ENCODE measurements at places on chromosomes 5 and 9.

DNA sequence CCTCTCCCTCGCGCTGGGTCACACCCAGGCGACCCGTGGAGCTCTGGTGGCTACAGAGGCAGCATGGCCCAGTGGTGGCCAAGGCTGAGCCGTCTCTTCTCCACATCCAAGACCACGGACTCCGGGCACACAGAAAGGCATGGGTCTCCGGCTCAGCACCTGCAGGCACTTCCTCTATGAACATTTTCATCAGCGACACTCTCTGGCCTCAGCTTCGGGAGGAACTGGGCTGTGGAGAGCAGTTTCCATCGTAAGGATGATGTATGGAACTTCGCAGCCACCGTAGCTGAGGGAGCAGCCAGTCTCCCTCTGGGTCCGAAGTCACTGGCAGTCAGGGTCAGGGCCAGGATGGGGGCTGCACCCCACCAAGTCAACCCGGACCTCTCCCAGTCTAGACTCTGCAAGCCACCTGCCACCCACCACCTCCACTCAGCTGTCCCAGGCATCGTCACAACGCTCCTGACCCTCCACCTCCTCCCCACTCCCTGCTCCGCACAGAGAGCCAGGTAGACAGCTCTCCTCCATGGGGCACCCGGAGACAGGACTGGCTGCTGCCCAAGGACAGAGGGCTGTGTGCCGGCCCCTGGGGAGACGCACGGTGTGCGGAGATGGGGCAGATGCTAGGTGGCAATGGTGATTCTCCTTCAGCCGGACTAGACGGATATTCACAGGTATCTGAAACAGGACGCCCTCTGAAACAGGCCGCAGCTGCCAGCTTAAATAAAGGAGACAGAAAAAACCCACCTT is 9.7 kb downstream of the QSOX2 start:
- DNase-seq, result no peak

GRCh38 chr5:52893105-52893504 is 96.0 kb upstream of the ITGA2 start:
- DNase-seq, result no peak

- no peak for DNase-seq
Measured at GRCh38 chr5:121783700-121784099, 68.0 kb upstream of the FTMT start.

DNA sequence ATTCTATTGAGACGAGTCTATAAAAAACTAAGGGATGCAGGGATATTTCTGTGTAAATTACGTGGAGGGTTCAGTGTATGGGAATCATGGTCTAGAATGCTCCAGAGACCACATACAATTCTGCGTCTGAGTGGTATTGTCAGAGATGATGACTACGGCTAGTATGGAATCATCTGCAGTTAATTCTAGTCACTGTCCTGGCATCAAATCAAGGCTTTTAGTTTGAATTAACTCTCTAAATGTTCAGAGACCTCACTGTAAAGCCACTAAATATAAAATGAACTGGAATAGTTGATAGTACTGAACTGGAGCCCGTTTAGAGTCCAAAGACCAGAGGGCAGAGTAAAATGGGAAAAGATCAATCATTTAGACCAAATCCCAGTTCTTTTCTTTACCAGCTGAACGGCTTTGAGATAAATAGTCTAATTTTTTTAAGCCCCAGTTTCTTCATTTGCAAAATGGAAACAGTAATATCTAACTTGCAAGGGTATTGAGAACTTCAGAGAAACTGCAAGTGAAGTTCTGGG is 599.8 kb downstream of the EBF1 start:
- no peak for DNase-seq

DNA sequence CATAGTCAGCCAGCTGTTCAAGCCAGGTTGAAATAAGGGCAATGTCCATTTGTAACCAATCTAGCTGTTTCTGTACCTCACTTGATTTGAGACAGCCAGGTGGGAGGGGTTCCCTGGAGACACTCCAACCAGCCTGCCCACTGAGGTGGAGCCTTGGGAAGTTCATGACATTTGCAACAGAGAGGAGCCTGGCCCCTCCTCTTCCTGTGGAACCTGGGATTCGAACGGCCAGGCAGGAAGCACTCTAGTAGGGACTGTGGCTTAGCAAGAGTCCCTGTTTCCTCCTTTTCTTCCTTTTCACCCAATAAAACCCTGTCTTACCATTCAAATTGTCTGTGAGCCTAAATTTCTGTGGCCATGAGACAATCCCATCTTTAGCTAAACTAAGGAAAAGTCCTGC is 312.3 kb upstream of the NMUR2 start:
- DNase-seq, result no peak

DNA sequence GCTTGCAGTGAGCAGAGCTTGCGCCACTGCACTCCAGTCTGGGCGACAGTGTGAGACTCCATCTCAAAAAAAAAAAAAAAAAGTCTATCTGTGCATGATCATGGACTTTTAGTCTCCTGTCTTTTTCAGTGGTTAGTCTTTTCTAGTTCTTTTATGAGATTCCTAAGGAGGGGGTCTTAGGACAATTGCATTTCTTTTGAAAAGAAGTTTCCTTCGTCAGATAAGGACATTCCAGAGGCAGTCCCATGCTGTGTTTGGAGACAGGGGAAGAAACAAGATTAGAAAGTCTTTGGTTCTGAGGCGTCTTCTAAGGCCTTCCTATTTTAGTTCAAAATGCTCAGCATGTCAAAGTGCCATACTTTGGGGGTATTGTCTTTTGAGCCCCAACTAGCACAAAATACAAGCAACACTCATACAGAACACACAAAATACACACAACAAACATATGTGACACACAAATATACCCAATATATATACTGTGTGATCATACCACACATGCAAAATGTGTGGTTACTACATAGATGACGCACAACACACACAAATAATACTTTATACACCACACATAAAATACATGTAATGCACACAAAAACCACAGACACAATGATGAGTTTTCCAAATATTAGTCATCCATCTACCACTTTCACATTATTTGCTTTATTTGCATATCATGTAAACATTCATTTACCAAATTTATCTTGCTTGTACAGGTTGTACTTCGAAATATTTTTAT is 394.5 kb downstream of the SPATA31D1 start:
- DNase-seq, result no peak

GRCh38 chr5:154652746-154653417 is 102.3 kb upstream of the LARP1 start:
- DNase-seq, result no peak

DNA sequence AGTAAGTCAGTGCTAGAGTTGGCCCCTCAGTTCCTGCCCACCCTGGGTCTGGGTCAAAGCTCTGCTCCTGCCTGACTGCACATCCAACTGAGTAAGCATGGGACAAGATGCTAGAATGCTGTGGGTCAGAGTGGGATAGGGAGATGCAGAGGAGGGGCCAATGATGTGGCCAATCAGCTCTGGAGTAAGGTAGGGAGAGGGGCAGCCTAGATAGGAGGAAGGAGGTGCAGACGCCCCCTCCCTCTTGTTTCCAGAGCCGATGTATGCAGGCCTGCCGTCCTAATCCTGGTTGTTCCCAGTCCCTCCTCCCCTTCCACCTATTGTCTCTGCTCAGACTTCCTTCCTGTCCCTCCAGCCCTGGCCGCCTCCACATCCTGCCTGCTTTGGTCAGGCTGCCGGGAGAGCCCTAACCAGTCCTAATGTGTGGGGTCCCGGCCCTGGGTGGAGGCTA is 1.3 kb downstream of the ARAP3 start:
- no peak for DNase-seq

GRCh38 chr5:80093796-80094195 is 58.6 kb downstream of the THBS4 start:
- DNase-seq, result no peak

GRCh38 chr9:98075332-98075805 is 18.8 kb downstream of the NANS start:
- DNase-seq, result peak; percentile 56

GRCh38 chr5:111635916-111636570 is 121.0 kb downstream of the NREP start:
- DNase-seq, result no peak

DNA sequence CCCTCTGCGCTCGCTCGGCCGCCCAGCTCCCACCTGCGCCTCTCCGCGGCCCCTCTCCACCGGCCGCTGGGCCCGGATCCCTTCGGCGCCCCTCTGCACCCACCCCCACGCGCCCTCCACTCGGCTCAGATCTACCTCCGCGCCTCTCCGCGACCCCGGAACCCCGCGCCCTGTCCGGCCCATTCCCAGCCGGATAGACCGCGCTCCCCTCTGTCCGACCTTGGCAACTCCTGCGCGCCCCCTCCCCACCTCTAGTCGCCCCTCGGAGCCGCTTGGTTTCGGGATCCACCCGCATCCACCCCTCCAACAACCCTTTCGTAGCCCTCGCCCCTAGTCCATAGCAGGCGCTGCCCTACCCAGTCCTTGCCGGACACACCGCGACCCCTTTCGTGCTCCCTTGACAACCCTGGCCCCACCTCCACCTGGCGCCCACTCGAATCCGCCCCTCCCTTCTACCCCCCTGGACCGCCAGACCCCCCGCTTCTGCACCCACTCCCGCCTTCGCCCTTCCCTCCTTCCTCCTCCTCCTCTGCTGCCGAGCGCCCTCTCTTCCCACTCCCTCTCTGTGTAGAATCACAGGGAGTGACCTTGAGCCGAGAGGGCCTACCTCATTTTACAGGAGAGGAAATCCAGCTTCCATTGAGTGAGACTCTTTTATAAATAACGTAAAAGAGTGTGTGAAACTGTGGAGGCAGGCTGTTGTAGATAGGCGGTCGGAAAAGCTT is 525 bp upstream of the AK3 start:
- no peak for DNase-seq

- DNase-seq, result peak; percentile 63
Measured at GRCh38 chr5:153782589-153783361, 255.9 kb downstream of the FAM114A2 start.

GRCh38 chr5:164487939-164488338 is 982.5 kb downstream of the MAT2B start:
- no peak for DNase-seq

GRCh38 chr5:163861670-163862069 is 356.3 kb downstream of the MAT2B start:
- no peak for DNase-seq

- peak; percentile 54 for DNase-seq
Measured at GRCh38 chr9:22446589-22446949, at the start of gene DMRTA1. TSS of gene DMRTA1 (plus strand) at chr9:22446824. CDS start at chr9:22447066, 242 bp downstream.

DNA sequence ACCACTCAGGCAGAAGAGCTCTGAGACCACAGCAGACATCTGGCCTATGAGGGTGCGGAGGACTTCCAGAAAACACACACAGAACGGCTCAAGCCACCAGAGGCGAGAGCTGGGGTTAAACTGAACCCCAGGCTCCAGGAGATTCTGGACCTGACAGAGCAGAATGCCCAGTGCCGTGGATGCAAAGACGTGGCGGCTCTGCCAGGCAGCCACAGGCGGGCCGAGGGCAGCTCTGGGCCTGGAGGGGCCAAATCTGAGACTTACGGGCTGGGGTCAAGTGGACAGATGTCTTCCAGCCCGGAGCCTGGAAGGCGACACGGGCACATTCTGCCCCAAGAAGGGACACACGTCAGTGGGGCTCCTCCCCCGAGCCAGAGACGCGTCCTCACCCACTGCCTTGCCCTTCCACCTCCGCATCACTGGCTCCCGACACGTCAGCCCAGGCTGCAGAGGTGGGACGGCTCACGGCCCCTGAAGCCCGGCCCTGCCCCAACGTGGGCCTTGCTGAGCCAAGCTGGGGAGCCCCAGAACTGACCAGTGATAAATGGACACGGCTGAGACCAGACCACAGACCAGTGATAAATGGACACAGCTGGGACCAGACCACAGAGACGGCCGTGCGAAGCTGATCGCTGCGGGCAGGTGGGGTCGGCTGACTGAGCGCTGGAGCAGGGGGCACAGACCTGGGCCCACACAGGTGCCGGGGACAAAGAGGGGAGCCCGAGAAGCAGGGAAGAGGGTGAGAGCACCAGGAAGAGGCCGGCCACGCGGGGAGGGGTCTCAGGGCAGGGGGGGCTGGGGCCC is 40.9 kb upstream of the NSMF start:
- no peak for DNase-seq

DNA sequence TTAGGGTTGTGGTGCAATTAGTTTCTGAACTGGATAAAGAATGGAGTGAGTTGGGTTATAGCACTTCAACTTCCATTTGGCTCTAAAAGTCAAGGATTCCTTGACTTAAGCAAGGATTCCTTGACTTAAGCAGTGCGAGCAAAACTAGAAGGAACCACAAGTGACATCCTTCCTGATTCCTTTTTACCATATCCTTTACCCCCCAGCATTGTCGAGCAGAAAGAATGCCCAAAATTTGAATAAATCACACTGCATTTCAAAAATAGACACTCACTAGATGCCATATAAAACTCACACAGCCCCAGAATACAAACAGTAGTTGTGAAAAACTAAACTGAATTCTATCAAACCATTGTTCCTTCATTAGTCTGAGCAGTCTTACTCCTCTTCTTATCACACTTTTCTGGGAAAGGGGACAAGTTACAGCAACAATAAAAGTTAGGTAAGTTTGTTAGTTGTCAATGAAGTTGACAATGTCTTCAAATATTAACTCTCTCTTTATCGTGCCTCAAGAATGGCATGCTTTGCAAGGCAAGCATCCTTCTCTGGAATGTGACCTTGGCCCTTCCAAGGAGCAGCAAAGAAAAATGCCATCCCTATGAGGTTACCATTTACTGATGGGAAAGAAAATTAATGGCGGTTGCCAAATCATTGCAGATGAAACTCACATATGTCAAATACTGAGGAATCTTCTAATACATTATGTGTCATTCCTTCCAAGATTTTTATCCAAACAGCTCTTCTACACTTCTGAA is 273.3 kb upstream of the ANKRD55 start:
- no peak for DNase-seq

GRCh38 chr5:56963246-56963645 is 11.3 kb upstream of the MIER3 start:
- DNase-seq, result no peak

- no peak for DNase-seq
Measured at GRCh38 chr5:87936667-87937066, 332.0 kb downstream of the TMEM161B start.

- DNase-seq, result no peak
Measured at GRCh38 chr5:17339841-17340240, 122.4 kb downstream of the BASP1 start.

DNA sequence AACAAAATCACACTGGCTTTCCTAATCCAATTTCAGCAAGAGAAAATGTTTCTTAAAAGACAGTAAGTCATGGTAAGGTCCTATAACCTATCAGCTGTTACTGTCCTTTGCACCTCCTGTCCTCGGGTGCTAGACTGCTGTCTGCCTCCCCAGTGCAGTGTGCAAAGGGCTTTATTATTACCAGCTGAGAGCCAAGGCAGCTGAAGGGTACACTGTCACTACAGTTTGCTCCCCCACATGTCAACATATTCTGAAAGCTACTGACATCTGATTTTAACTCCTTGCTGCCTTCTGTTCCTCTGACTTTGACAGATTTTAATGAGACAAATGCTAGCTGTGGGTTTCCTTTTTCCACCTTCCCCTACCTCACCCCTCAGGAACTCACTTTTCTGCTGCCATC is 389.4 kb upstream of the SLC24A2 start:
- no peak for DNase-seq
